ENCODE measurements at places on chromosomes 7 and 10.

GRCh38 chr7:115789901-115790300 is 240.7 kb downstream of the TFEC start:
- DNase-seq: no peak

GRCh38 chr7:37757563-37757962 is 74.0 kb downstream of the GPR141 start:
- no peak for DNase-seq

GRCh38 chr7:24307326-24307725 is 23.3 kb downstream of the NPY start:
- no peak for DNase-seq

- DNase-seq: peak; percentile 64
These were observed 32.0 kb downstream of the EXOC6 start for GRCh38 chr10:92880233-92880861.

DNA sequence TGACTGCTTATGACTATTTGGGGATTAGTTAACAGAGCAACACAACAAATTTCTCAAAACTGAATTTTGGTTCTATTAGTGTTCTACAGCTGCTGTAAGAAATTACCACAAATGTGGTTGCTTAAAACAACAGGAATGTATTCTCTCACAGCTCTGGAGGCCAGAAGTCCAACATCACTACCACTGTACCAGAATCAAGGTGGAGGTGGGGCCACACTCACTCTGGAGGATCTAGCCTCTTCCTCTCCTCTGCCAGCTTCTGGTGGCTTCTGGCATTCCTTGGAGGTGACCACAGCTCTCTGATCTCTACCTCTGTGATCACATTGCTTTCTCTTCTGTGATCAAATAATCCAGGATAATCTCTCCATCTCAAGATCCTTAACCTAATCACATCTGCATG is 194.7 kb upstream of the BMPER start:
- no peak for DNase-seq

GRCh38 chr10:43265799-43266721 is 805 bp downstream of the RASGEF1A start:
- peak; percentile 32 for DNase-seq

Data from RKO (cell line).